Mesendoderm (in vitro differentiated cells): ENCODE measurements at places on chromosomes 7 and 10.

- DNase-seq: no peak
Measured at GRCh38 chr7:95921543-95921942, 149.2 kb downstream of the DYNC1I1 start.

DNA sequence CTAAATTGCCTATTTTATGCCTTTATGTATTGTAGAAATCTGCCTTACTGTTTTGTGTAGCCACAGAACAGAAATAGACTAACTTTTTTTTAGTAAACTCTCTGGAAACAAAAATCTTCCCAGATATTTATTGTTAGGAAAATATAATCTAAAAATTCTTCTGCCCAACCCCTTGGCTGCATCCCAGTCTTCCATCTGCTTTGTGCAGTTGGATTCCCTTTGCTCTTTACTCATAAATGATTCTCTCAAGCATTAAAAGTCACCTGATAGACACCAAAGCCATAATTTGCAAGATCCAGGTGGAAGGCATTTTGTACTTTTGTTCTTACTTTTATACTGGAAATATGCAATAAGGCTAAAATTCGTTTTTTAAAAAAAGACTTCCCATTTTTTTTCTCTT is 6.1 kb upstream of the CAV2 start:
- no peak for DNase-seq

GRCh38 chr10:84654671-84655070 is 326.3 kb downstream of the CCSER2 start:
- no peak for DNase-seq

DNA sequence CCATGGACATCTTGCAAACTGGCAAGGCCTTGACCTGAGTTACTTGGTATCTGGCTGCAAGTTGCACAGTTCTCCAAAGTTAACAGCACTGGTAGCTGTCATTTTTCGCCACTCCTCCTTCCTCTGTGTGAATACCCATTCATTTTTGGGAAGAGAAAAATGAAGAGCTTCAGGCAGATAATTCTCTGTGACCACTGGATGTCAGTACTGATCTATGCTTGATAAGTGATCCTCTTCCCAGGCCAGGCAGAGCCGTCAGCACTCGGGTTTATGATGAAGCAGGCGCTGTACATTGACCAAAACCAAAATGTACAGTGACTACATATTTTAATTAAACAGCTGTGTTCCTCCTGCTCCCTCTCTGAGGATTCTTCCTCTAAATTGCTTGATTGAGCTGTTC is 55.9 kb upstream of the PDZD8 start:
- no peak for DNase-seq

GRCh38 chr10:42952931-42953683 is 123.8 kb upstream of the RET start:
- no peak for DNase-seq
